ENCODE measurements at places on chromosomes 11 and 22.

GRCh38 chr11:44988981-44989635, 38.4 kb upstream of the TP53I11 start:
- no peak for DNase-seq

- DNase-seq: peak; percentile 70
Measured at GRCh38 chr11:19679952-19680828, 32.4 kb upstream of the NAV2 start.

GRCh38 chr11:122097419-122098001, 18.5 kb downstream of the BLID start:
- peak; percentile 66 for DNase-seq

DNA sequence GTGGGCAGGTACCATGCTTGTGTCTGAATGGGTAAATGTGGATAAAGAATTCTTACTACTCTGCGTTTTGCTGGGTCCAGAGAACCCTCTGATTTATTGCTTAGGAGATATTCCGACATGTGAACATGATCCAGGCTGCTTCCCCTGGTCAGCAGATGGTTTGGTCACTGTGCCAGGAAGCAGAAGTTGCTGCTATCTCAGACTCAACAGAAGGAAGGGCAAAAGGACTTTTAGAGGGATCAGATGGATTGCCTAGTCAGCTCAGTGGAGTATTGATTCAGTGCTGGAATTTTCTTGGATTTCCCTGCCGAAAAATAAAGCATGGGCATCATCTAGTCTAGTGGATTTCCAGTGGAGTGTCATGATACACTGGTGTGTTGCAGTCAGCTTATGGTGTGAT, 440.1 kb downstream of the NTM start:
- no peak for DNase-seq

DNA sequence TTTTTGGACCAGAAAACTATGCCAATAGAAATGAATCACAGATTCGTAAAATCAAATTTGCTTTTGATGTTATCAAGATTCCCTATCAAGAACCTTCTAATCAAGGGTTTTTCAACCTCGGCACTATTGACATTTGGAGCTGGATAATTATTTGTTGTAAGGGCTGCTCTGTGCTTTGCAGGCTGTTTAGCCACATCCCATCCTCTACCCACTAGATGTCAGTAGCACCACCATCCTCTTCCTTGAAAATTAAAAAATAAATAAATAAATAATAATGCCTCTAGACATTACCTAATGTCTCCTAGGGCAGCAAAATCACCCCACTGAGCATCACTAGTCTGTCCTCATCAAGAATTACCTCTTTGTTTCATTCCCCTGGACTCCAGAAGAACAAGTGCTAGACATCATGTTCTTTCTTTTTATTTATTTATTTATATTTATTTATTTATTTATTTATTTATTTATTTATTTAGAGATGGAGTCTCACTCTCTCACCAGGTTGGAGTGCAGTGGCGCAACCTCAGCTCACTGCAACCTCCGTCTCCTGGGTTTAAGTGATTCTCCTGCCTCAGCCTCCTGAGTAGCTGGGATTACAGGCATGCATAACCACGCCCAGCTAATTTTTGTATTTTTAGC, 744.7 kb downstream of the KCNA4 start:
- no peak for DNase-seq

DNA sequence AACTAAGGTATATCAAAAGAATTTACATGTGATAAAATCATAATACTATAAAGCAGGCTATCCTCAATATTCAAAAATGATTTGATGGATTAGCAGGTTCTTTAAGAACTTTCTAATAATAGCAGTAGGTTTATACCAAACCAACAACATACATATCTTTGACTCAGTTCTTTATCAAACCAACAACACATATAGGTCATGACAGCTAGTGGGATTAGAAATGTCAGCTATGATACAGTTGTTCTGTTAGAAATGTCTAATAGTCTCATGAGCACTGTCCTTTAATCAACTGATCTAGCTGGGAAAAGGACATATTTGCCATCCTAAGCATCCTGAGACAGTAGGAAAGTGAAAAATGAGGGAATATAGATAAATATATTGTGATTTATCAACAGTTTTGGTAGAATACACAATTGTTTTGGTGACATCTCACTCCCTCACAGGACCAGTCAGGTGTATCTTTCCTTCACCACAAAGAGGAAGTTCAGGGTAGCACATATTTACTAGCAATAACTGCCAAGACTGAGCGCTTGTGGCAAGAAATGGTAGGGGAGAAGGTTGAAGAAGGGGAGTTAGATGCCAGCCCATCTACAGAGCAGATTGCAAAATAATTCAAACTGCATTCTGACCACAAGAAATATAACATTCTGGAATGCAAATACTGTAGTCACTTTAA, 90.8 kb upstream of the APOA1 start:
- no peak for DNase-seq

DNA sequence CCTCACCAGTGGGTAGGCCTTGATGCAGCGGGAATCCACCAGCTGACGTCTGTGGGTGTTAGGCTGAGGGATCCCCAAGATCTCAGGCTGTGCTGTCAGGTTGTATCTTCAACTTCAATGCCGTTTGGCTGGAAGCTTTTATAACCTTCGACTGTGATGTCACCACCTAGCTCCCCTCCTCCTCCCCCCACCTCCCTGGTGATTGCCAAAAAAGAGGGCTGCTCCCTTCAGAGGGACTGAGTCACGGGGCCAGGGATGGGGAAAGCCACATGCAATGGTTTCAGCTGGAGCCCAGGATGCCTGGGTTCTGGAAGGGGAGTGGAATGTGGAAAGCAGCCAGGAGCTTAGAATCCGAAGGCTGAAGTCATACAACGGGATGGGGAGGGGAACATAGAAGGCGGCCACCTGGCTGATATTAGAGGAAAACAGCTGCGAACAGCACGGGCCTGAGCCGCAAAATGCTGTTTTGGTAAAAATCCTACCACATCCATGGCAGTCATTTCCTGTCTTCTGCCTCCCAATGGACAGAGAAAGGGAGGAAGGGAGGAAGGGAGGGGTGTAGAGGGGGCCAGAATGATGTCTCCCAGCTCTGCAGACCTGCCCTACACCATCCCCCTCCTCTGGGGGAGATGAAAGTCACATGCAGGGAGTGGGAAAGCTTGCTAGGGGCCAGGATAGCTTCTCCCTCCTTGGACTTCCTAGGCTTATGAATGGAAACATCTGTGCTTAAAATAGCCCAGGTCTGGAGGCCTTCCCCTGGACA, at the start of gene LRRN4CL:
LRRN4CL (minus strand) TSS at position 110 of the 763 bp plus-strand sequence. CDS start 1,022 bp downstream, outside the sequence.
- peak; percentile 32 for DNase-seq

DNA sequence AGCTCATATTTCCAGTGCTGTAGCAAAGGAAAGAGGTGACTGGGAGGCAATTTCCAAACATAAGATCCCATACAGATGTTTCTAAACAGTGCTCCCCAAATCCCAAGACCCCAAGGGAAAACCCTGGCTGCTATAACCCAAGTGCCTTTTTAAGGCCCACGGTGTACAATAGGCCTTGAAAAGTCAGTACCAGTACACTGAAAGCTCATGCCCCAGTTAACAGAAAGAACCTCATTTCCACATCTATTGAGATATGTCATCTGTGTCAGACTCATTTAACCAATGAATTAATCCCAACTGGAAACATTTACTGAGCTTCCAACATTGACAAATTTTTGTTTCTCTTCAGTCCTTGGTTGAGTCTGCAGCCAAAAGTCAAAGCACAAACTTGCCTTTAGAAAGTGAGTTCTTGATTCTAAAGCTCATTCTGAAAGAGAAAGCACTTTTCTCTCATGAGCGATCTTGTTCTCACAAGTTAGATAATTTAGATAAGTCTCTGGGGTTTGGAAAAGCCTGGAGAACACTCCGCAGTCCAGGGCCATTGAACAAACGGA, 239.8 kb upstream of the ARHGAP20 start:
- no peak for DNase-seq

DNA sequence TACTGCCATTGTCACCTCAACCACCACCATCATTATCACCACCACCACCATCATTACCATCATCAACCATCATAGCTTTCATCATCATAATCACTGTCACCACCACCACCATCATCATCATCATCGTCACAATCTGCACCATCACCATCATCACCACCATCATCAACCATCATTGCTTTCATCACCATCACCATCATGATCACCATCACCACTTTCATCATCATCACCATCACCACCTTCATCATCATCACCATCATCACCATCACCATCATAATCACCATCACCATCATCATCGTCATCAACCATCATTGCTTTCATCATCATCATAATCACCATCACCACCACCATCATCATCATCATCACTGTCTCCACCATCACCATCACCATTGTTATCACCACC, 8.7 kb upstream of the OSBPL5 start:
- DNase-seq: no peak

DNA sequence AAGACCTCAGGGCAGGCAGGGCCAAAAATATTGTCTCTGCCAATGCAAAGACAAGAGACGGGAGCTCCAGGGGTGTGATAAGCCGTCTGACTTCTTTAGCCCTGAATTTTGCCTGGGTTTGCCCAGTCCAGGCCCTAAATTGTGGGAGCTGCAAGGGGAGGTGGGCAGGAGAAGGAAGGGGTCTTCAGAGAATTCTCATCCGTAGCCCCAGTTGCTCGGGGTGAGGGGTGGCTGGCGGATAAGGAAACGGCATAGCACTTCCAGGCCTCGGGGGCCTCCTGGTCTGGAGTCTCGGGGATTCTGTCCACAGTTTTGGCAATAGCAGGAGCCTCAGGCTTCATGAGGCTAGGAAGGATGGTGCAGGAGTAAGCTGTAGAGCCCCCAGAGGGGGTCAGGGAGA, 7.4 kb downstream of the CD5 start:
- no peak for DNase-seq

DNA sequence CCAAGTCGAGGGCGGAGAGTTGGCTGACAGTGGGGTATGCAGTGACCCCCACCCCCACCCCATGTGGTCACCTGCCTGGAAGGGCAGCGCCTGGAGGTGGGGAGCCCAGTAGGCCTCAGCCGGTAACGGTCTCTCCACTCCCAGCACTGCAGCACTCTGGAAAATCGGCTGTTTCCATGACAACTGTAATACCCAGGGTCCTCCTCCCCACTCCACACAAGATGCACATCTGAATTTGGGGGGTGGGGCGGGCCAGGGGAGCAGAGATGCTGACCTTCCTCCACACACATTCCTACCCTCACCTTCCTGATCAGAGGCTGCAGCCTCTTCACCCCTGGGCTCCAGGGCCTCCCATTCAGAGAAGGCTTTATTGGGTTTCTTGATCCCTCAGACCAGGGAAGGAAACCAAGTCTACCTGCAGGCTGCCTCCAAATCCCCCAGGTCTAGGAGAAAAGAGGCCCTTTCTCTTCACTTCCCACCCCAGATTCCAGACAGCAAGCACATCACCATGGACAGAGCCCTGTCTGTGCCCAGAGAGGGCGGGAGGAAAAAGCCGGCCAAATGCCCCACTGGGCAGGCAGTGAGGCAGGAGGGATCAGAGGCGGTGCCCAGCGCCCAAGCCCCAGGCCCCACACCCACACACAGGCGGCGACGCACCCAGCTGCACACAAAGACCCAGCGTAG, 46.5 kb downstream of the SLC22A12 start:
- no peak for DNase-seq

GRCh38 chr11:112315057-112315720, 54.5 kb upstream of the PLET1 start:
- peak; percentile 68 for DNase-seq

DNA sequence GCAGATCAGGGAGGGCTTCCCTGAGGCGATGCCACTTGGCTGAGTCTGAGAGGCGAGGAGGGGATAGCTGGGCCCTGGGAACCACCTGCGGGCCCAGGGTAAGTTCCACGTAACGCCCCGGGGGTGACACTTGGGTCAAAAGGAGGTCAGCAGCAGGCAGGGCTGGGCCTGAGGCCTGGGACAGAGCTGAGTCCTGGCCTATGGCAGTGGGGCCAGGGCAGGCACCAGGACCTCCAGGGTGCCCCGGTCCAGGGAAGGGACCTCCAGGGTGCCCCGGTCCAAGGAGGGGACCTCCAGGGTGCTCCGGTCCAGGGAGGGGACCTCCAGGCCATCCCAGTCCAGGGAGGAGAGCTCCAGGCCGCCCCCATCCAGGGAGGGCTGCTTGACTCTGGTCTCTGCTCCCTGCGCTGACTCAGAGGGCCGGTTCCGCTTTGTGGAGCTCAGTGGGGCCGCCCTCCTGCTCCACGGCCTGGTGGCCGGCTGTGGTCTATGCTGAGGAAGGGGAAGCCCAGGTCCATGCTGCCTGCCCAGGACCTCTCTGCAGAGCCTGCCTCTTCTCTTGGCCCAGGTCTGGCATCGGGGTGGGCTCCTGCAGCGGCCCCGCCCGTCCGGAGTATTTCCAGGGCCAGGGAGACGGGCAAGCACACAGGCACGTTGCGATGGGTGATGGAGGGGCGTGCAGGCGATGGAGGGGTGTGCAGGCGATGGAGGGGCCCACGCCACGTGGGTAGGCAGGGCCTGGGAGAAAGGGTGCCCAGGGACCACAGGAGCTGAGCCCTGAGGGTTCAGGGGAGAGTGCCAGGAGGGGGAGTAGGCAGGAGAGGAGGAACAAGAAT, 19.5 kb upstream of the WNT7B start:
- peak; percentile 62 for DNase-seq

- peak; percentile 43 for DNase-seq
Measured at GRCh38 chr11:70828593-70829082, 423.7 kb downstream of the SHANK2 start.

DNA sequence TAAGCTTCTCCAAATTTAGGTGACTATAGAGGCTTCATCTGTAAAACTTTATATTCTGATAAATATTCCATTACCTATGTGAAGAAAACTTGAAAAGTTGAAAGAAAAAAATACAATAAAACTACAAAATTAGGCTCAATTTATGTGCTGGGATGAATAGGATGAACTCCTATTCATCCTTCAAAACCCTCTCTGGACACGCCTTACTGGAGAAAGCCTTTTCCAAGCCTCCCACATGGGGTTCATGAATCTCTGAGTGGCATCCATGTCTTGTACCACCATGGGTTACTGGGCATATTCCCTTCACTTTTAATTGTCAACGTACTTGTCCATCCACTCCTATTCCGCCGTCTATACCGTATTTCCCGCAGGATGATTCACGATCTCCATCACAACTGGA, 55.7 kb downstream of the MN1 start:
- DNase-seq: no peak

- no peak for DNase-seq
Measured at GRCh38 chr11:60971520-60971919, at the start of gene CD6. Gene CD6, plus strand, starts transcription at chr11:60971680. Its CDS starts 186 bp downstream, at chr11:60971866.

DNA sequence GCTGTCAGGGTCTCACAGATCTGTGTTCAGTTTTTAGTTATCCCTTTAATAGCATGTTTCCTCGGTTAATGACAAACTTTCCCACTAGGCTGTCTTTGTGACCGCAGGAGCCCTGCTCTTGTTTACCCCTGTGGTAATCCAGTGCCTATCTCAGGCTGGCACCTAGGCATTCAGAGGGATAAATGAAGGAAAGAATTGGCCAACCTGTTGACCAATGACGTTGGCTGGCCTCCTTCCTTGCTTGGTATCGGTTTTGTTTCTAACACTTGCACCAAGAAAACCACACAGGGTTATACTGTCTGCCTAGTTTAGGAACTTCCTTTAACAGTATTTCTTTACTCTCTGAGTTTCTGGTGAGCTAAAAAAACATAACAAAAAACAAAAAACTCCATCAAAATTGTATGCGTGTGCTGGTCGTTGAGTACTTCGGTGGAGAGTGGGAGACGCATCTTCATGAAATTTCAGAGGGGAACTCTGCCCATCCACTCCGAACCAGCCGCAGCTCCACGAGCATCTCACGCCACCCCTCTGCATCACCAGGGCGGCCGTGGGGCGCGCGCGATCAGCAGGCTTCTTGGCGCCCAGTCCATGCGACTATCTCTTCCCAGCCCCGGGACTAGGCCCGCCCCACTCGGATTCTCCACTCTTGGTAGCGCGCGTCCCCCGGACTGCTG, 563 bp upstream of the ENDOD1 start:
- DNase-seq: no peak

GRCh38 chr11:37107415-37107814, 509.4 kb upstream of the RAG2 start:
- DNase-seq: no peak

GRCh38 chr11:33376331-33377310, 119.4 kb downstream of the HIPK3 start:
- no peak for DNase-seq
